ENCODE measurements at places on chromosomes 5 and 9.

DNA sequence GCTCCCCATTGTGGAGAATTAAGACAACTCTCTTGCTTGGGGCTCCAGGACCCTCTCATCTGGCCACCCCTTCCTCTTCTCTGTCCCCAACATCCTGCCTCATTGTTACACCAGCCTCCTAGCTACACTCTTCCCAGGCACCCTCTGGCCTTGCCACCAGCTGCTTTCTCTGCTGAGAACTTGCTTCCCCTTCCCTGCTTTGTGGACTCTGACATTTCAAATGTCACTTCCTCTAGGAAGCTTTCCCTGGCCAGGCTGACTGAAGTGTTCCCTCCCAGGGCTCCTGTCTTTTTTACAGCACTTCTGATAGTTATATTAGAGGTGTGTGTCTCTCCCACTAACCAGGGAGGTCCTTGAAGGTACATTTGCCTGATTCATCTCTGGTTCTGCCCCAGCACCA lies 194.0 kb upstream of the KLF4 start:
- no peak for DNase-seq

- no peak for DNase-seq
Measured at GRCh38 chr9:73738741-73739530, 587.3 kb downstream of the ANXA1 start.

GRCh38 chr5:149782895-149783586 lies 52.9 kb downstream of the PPARGC1B start:
- no peak for DNase-seq

- no peak for DNase-seq
Measured at GRCh38 chr5:12876541-12877298, 972.5 kb upstream of the CTNND2 start.

DNA sequence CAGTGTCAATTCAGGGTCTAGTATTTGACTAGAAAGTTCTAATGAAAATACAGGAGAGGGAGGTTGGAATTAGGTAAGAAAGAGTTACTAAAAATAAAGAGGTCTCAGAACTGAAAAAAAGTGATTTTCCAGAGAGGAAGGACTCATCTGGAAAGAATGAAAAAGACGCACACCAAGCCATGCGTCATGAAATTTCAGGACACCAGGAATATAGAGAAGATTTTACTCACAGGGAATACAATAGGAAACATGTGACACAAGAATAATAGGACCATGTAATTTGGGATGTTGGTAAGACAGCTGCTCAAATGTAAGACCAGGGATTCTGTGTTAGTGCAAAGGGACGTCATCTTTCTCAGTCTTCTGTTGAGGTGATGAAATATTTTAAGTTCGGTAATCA lies 224.7 kb downstream of the GDNF start:
- no peak for DNase-seq

- no peak for DNase-seq
Measured at GRCh38 chr9:89642789-89643188, 38.0 kb downstream of the GADD45G start.

All from occipital lobe (tissue), 3 donors.